ENCODE measurements at places on chromosomes 2 and 18.

DNA sequence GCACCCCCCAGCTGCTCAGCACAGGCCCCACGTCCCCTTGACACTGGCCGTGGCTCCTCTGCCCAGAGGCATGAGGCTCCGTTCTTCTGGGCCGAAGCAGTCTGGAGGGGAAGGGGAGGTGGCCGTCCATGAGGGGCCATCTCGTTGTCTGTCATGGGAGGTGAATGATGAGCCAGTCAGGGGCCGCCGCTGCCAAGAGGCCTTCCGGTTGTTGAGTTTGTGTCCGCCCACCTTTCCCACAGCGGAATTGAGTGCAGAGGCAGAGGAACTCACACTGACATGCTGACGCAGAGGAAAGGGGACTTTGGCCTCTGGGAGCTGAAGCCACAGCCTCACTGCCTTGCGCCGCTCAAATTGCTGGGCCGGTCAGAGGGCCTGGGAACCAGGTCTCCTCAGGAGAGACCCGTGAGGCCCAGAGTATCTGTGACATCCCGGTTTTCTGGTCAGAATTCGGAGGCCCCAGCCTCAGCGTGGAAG is 268.4 kb downstream of the ATAD2B start:
- DNase-seq, result no peak

- DNase-seq, result no peak
Observed at GRCh38 chr2:124804014-124804940, 779.2 kb downstream of the CNTNAP5 start.

DNA sequence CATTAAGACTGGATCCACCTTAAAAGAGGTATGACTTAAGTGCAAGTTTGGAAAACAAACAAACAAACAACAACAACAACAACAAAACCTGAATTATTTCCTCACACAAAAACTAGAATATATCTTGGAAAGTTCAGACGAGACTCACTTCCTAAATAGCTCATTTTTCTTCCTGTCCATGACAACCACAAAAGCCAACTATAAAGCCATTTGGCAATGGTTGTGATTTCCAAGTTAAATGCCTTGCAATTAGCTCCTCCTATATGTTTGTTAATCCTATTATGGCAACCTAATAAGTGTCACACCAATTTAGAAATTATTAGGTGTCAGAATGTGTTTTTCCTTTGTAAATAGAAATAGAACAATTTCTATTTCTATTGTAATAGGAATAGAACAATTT is 91.6 kb upstream of the ARL5A start:
- DNase-seq, result no peak

GRCh38 chr2:159046966-159047365 is 78.5 kb downstream of the TANC1 start:
- DNase-seq, result no peak
